Activated T-helper 2 cell treated with anti-CD3 and anti-CD28 coated beads, Interferon-gamma antibody, Interleukin-2, Interleukin-4, amounts not matched to agents 10 μg/mL and 5 μg/mL and 100 μg/mL, durations not matched to agents 14 hours and 24 hours and 36 hours (primary cell): ENCODE measurements at places on chromosomes 13 and 19. TPM values are rescaled to one million over a fixed set of nuclear protein-coding genes. Genes with fewer than 3 reads are reported as not detected.

GRCh38 chr13:30313311-30313710, 6.0 kb upstream of the KATNAL1 start:
- DNase-seq: no peak
- no peak overlapping the region for H3K4me3 ChIP-seq
- H3K27ac ChIP-seq: no peak overlapping the region
- no peaks in the 10 kb centered on the region for H3K27me3 ChIP-seq

DNA sequence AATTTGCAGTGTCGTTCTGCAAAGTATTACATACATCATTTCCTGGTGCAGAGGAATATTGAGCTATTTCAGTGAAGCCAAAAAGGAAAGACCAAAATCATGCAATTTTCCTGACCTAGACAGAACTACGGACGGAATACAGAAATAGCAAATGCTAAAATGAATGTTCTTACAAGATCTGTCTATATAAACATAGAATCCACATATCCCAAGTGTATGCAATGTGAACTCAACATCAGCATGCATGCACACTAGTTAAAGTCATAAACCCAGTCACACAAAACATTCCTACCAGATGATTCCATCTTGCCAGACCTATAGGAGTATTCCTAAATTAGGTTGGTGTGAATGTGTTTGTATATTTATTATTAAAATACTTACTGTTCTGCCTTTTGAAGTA, 383.7 kb upstream of the ZNF507 start:
- no peak for DNase-seq
- H3K4me1 ChIP-seq: no peaks in the 10 kb centered on the region
- no peaks in the 10 kb centered on the region for H3K27me3 ChIP-seq
- no peaks in the 10 kb centered on the region for H3K36me3 ChIP-seq
- H3K4me3 ChIP-seq: no peak overlapping the region

- H3K4me3 ChIP-seq: no peak overlapping the region
- no peak for DNase-seq
- no peak overlapping the region for H3K27ac ChIP-seq
- H3K4me1 ChIP-seq: peaks cover 30% of the 10 kb centered on the region
Observed at GRCh38 chr13:95156208-95156607, 145.0 kb downstream of the ABCC4 start.

- H3K36me3 ChIP-seq: peaks cover 3% of the 10 kb centered on the region
- DNase-seq: no peak
- no peak overlapping the region for H3K4me3 ChIP-seq
- H3K4me1 ChIP-seq: peaks cover 31% of the 10 kb centered on the region
- H3K27me3 ChIP-seq: no peaks in the 10 kb centered on the region
Observed at GRCh38 chr19:18487576-18488402, 34.1 kb downstream of the ELL start.

DNA sequence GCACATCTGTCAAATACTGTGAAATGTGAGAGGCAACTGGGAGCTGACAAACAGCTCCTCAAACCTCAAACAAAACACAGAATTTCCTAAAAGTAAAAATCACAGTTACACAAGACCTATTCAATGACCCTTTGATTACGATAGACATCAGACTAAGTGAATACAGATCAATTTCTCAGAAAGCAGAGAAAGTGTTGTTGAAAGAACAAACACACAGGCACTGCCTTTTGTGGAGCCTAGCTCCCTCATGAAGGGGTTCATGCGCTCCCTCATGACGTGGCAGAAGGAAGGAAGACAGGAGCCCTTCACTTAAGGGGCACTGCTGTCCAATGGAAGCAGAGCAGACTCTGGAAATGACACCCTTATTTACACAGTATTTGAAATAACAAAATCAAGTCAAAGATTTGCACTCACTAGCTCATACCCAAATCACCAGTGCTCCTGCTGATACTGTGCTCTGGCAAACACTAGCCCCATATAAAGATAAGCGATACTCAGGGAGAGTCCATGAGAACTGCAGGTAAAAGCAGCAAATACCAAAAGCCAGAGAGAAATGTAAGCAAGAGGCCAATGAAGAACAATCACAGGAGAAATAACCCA, 144.9 kb downstream of the KLF12 start:
- no peak overlapping the region for H3K4me3 ChIP-seq
- H3K36me3 ChIP-seq: peaks cover 31% of the 10 kb centered on the region
- H3K4me1 ChIP-seq: peaks cover 28% of the 10 kb centered on the region
- no peak overlapping the region for H3K27ac ChIP-seq
- DNase-seq: no peak

- no peak for DNase-seq
- no peak overlapping the region for H3K27ac ChIP-seq
- H3K27me3 ChIP-seq: no peaks in the 10 kb centered on the region
- no peak overlapping the region for H3K4me3 ChIP-seq
Observed at GRCh38 chr13:101654883-101655282, 202.4 kb downstream of the ITGBL1 start.

TNFRSF19 gene
- total RNA-seq: 0.07 TPM in 1 of 2 replicates, not detected in the other

KLF2 gene
- total RNA-seq: 2.4 and 2.7 TPM in 2 replicates

FIZ1 gene
- total RNA-seq: 18.2 and 18.9 TPM in 2 replicates
